D721Med (cell line): ENCODE measurements at places on chromosomes 3 and 15.

- no peak for DNase-seq
Observed at GRCh38 chr3:110814170-110815007, 257.2 kb upstream of the NECTIN3 start.

- DNase-seq, result no peak
Observed at GRCh38 chr3:197001106-197001971, 28.3 kb downstream of the MELTF start.

DNA sequence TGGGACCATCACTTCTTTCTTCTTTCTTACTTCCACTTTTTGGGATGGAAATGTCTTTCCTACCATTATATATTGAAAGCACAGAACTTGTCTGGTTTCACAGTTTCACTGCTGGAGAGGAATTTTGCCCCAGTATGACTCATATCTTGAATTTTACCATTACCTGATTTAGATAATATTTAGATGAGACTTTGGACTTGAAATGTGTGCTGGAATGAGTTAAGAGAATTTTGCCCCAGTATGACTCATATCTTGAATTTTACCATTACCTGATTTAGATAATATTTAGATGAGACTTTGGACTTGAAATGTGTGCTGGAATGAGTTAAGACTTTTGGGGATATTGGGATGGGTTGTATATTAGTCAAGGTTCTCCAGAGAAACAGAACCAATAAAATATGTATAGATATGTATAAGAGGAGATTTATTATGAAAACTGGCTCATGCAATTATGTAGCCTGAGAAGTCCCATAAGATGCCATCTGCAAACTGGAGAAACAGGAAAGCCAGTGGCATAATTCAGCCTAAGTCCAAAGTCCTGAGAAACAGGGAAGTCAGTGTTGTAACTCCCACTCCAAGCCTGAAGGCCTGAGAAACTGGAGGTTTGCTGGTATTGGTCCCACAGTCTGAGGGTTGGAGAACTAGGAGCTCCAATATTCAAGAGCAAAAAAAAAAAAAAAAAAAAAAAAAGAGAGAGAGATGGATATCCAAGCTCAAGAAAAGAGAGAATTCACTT is 1029.2 kb downstream of the EPHA3 start:
- DNase-seq, result no peak

GRCh38 chr3:72659596-72659995 is 188.6 kb downstream of the SHQ1 start:
- no peak for DNase-seq

- DNase-seq, result no peak
Observed at GRCh38 chr3:42421818-42422796, 11.7 kb upstream of the LYZL4 start.

GRCh38 chr3:3842356-3842755 is 43.1 kb downstream of the LRRN1 start:
- no peak for DNase-seq

DNA sequence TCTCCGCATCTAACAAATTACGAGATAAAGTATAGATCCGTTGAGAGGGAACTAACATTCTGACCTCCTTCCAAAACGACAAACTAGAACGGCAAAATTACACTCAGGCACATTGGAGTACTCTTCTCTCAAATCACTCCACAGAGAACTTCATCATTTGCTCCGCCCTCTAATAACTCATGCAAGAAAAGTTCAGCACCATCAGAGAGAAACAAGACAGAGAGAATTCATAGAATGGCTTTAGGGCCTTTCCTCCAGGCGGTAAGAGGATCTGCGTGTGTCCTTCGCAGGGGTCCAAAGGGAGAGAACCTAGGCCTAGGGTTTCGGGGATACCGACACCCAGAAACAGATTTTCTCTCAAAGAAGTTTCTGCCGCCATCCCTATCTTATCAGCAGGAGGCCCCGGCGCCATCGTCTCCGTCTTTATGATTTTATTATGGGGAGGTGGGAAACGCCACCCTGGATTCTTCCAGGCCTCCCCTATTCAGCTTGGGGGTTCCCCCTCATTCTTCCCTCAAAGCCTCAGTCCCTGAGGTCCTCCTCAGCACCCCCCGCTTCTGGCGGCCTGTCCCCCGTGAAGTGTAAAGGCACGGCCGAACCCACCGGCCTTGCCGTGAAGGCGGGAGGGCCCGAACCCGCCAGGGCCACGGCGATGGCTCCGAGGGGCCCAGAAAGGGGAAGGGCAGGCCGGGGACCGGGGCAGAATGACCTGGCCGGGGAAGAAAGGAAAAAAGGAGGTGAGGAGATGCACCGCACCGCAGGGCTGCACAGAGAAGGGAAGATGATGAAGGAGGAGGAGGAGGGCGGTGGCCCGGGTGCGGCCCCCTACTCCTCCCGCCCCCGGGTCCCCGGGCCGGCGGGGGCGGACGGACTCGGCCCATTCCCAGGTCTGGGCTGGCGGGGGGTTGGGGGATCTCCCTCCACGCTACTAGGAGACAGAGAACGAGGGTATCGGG is 768 bp downstream of the UBXN7 start:
- no peak for DNase-seq

- DNase-seq, result no peak
Observed at GRCh38 chr3:23442598-23443383, 239.7 kb downstream of the UBE2E2 start.

DNA sequence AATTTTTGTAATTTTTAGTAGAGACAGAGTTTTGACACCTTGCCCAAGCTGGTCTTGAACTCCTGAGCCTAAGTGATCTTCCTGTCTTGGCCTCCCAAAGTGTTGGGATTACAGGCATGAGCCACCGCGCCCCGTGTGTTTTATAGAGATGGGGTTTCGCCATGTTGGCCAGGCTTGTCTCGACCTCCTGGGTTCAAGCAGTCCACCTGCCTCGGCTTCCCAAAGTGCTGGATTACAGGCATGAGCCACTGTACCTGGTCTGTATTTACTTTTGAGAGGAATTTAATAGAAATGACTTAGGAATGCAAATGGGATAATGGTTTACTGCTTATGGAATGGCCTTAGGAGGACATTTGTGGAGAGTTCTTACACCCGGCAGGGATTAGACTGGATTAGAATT is 10.8 kb downstream of the TATDN2 start:
- DNase-seq, result no peak

- DNase-seq, result no peak
Observed at GRCh38 chr3:148373961-148374360, 323.7 kb upstream of the AGTR1 start.

- DNase-seq, result no peak
Observed at GRCh38 chr3:34106379-34106778, 307.9 kb downstream of the PDCD6IP start.

GRCh38 chr3:184479426-184480126 is 82.0 kb upstream of the EPHB3 start:
- no peak for DNase-seq

GRCh38 chr15:71596672-71597071 is 213.7 kb upstream of the NR2E3 start:
- DNase-seq, result no peak

DNA sequence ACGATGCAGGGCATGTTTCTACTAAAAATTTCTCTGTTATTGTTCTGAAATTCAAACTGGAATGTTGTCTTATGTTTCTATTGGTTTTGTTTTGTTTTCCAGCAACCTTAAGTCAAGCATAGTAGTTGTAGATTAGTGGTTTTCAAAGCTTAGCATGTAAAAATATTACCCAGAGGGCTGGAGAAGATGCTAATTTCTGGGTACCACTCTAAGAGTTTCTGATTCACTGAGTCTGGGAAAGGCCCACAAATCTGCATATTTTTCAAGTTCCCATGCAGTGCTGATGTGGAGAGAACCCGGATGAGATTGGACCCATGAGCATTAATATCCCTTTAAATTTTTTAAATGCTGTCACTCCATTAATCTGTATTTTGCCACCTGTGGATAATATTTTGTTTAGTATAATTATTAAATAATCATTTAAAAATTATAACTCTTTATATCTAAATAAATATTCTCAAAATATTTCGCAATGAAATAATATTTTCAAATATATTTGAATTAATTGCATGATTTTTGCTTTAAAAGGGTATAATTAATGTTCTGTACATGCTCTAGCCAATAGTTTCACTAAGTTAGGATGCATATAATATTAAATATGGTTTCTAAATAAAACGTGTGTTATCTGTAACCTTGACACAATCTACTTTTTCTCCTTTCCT is 1274.7 kb upstream of the CADM2 start:
- DNase-seq, result no peak

DNA sequence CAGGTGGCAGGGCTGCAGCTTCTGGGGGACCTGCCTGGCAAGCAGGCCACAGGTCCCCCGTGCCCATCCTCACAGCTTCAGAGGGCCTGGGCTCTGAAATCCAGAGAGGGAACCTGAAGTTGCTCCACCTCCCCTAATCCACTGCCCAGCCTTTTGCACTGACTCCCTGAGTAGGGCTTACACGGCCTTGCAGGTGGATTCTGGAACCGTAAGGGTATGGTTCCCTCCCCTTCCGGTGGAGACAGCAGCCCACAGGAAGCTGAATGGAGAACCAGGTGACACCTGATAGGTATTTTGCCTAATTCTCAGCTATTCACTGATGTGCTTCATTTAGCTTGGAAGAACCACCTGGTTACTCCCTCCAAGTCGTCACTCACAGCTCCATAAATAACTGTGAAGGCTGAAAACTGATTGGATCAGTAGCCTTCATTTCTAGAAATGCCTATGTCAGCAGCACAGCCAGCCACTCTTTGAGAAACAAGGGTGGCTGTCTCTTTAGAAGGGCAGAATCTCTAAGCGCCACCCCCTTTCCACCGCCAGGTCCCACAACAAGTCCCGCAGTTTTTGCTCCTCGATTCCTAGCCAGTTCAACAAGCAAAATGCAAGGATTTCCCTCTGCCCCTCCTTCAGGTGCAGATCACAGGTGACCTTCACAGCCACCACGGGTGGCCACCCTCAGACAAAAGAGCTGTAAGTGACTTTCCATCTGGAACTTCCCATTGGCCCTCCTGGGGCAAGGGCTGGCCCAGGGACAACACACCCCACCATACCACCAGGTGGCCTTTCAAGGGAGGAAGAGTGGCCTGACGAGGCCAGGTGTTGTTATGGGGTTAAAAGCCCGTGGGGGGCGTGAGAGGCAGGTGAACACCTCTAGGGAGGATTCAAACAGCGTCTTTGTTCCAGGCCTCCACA is 112.9 kb downstream of the SEC22A start:
- DNase-seq, result no peak

DNA sequence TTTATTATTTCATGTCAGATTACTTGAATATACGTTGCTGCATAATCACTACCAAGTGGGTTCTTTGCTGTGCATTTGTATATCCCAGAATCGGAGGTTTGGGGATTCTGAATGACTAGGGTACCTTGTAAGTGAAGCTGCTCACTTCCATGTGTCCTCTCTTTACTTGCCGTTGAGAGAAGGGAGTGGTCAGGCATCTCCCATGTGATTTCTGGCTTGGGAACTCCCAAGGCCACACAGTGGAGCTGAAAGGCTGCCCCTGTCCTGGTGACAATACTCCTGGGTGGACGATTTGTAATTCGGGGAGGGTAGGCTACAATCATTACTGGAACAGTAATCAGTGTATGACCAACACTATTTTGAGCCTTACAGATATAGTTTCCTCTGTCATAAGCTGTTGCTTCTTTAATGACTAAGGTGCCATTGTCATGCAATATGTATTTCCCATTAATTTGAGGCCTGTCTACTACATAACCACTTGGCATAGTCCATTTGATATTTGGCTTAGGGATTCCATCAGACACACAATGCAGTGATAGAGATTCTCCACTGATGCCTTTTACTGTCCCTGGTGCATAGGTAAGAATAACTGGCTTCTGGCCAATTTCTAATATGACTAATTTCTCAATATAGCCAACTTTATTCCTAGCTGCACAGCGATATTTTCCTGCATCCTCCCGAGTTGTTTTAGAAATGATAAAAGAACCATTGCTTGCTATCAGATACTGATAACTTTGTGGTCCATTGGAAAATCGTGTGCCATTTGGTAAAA is 24.0 kb downstream of the IGSF10 start:
- DNase-seq, result no peak

DNA sequence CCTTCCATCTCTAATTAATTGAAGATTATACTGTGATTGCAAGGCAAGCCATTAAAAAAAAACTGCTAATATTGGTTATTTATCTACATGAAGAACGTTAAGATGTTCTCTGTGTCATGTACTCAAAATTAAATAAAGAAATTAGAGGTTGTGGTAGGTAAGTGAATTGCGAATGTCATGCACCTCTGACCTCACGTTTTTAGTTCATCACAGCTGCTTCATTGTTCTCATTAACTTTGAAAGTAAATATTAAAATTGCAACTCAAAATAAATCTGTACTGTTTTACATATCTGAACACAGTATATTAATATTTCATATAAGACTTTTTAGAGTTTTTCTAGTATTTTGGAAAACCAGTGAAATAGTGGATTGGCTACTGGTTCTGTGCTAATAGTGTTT is 94.0 kb downstream of the KLHL25 start:
- DNase-seq, result no peak

DNA sequence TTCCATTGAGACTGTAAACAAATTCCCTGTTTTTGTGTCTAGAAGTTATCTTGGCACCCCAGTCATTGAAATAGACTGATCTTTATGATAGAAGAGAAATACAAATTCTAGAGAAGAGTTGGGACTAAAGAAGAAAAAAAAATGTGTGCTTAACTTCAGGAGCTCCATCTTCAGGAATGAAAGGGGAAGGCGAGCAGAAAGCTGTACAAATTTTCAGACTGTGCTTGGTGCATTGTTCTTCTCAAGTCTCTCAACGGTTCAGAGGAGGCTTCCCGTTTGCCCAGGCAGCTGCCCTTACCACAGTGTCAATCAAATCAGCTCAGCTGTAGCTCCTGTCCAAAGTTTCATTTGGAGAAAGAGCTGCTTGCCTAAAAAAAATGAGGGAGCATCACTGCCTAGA is 41.7 kb downstream of the OXSM start:
- DNase-seq, result no peak

DNA sequence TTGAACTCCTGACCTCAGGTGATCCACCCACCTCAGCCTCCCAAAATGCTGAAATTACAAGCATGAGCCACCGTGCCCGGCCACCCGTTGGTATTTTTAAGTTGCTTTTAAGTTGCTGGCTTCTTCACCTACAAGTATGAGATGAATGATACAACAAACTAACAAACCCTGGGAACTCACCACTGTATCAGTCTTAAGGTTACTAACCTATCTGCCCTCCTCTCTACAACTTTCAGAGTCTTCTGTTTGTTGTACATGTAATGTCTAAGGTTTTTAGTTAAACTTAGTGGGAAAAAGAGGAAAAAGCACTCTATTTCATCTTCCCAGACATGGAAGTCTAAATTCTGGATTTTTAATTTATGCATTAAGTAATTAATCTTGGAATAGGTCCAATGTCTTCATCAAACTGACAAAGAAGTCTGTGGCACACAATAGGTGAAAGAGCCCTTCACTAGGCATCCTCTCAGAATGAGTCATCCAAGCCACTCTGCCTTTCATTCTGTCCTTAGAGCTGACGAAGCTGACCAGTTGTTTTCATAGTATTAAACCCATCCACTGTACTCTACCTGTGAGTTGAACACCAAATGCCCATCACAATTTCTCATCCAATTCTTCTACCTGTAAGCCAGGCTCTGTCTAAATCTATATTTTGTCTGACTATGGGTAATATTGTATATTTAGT is 936.1 kb downstream of the TUSC7 start:
- no peak for DNase-seq

GRCh38 chr3:10352146-10352911 is 31.4 kb upstream of the SEC13 start:
- DNase-seq, result no peak
